ENCODE measurements at places on chromosomes 12 and 14. TPM values are rescaled to one million over a fixed set of nuclear protein-coding genes. Genes with fewer than 3 reads are reported as not detected.

ZNF385A gene
- total RNA-seq: 6.3 TPM

RASAL1 gene
- not detected for total RNA-seq

ESPL1 gene
- total RNA-seq: 14.6 TPM

IFNG-AS1 gene
- not detected for total RNA-seq

PTPRQ gene
- total RNA-seq: 4.8 TPM

ULK1 gene
- total RNA-seq: 25.4 TPM

IL31 gene
- total RNA-seq: not detected

RD3L gene
- total RNA-seq: not detected

DAO gene
- total RNA-seq: not detected

MYF5 gene
- total RNA-seq: not detected

Measured in HFFc6 (cell line).